ENCODE measurements at places on chromosomes 6 and 20.

DNA sequence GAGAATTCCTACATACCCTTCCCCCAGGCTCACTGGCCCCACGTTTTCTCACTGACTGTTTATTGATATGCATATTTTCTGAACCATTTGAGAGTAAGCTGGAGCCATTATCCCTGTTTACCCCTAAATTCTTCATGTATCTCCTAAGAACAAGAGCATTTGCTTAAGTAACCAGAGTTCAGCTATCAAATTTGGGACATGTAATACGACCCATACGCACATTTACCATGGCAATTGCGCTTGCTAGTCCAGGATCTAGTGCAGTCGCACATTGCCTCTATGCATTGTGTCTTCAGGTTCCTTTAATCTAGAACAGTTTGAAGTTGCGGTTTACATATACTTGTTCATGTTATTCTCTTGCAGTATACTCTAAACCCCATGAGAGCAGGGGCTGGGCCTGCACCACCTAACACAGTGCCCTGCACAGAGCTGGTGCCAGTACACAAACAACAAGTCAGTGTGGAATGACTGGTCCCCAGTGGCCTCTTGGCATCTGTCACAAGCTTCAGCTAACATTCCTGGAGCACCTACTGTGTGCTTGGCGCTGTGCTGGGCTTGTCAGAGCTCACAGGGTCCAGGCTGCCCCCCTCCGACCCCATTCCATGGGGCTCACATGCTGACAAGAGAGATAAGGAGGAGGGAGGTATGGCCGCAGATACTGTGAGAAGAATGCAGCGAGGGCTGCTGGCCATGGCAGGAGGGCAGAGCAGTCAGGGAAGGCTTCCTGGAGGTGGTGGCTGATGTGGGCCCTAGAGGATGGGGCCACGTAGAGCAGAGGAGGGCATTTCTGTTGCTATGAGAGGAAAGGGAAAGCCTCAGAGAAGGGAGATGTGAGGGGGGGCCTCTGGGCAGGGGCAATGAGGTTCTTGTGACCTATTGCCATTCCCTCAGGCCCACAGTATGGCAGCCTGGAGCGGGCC lies 28.1 kb downstream of the SPDEF start:
- DNase-seq: no peak

GRCh38 chr6:111759331-111759835 lies 113.9 kb downstream of the FYN start:
- no peak for DNase-seq

DNA sequence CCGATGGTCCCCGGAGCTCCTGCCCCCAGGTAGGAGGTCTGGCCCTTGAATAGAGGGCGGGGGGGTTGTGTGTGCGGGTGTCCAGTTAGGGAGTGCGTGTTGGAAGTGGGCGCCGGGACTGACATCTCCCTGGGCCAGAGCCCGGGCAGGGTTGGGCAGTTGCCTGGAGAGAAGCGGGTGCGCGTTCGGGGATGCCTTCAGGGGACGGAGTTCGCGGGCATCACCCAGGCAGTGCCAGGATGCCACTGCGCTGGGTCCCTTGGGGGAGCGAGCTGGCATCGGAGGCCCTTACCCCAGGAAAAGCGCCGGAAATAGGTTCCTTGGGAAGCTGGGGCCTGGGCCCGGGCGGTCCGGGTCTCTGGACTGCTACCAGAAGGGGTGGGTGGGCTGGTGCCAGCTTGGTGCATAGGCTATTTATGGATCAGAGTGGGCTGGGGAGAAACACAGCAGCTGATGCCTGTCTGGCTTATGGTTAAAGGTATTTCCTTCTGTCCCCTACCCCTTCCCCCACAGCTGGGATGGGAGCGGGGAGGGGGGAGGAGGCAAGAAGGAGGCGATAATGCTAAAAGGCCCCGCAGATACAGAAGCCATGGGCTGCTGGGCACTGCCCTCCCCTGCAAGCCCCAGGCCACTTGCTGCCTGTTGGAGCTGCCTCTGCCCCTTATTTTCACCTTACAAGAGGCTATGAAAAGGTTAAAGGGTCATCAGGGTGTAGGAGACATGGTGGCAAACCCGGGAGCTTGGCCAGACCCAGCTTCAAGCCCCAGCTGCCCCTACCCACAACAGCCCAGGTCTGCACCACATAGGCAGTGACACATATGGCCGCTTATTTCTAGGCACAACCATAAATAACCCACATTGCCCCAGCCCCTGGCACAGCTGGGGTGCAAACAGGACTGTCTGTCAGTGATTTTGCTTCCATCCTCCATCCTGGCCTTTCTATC lies 638 bp downstream of the PACSIN1 start:
- peak; percentile 42 for DNase-seq

DNA sequence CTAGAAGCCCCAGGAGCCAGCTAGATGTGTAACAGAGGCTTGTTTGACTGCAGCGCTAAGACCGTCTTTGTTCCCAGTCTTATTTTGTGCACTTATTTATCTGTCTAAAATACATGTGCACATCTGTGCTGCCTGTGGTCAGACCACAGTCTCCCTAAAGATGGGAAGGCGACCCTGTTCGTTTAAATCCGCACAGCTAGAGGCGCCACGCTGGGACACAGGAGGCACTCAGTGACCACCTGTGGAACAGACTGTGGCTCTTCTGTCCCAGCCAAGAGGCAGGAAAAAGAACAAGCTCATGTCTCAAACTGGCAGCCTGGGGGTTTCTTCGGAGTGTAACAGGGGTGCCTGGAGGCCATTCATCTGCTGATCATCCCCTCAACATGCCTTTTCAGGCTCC lies 66.8 kb downstream of the CPNE5 start:
- no peak for DNase-seq

DNA sequence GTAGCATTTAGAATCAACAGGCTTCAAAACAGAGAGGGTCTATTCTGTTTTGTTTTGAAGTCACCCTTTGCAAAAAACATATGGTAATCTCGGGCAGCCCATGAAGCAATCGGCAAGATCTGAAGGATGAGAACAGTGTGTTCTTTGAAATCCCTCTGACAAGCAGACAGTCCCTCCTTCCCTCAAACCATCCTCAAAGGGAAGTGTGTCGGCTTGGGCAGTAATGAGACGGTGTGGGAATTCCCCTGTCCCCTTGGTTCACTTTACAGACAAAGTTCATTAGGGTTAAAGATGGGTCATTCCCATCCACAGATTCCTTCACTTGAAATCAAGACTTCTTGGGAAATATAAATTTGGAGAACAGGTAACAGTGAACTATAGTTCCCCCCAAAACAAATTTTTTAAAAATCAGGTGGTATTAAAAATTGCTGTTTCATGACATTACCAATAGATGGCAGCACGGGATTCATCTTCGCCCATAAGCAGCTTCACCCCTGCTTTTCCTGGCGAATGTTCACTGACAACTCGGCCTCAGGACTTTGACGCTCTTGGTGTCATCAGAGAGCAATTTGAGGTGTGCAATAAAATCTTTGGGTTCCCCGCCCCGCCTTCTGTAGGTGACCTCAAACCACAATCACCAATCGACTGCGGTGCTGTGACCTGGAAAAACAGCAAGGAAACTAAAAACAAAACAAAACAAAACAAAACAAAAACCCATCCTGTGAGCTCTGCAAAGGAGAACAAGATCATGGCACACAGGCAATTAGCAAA lies 159.3 kb upstream of the TNFAIP3 start:
- DNase-seq: peak; percentile 49

DNA sequence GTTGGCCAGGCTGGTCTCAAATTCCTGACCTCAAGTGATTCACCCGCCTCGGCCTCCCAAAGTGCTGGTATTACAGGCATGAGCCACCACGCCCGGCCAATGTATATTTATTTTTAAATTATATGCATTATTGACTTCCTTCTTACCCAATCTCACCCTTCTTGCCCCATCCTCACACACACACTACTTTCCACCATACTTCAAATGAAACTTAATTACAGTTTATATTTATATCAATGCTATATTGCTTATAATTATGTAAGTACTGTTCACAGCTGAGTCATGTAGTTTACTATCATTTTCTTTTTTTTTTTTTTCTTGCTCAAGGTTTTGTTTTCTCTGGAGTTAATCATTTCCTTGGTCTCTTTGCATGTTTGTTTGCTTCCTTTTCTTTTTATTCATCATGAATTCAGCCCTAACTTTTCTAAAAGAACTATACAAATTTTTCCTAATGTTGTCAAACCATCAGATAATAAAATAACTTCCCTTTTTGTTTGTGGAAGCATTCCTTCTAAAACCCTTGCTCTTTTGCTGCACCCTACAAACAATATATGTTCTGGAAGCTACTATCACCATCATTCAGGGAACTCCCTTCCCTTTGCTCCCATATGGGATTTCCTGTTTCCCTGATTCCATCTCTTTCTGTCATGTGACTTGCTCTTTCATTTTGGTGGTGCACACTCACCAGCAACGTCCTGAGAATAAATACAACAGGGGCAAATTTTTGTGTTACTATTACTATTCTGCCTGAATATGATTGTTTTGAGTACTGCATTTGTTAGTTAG lies 201.7 kb upstream of the SASH1 start:
- no peak for DNase-seq

- DNase-seq: no peak
Observed at GRCh38 chr6:24568683-24569082, 73.9 kb downstream of the ALDH5A1 start.

- DNase-seq: no peak
Observed at GRCh38 chr20:35621560-35621946, 5.9 kb downstream of the SPAG4 start.

DNA sequence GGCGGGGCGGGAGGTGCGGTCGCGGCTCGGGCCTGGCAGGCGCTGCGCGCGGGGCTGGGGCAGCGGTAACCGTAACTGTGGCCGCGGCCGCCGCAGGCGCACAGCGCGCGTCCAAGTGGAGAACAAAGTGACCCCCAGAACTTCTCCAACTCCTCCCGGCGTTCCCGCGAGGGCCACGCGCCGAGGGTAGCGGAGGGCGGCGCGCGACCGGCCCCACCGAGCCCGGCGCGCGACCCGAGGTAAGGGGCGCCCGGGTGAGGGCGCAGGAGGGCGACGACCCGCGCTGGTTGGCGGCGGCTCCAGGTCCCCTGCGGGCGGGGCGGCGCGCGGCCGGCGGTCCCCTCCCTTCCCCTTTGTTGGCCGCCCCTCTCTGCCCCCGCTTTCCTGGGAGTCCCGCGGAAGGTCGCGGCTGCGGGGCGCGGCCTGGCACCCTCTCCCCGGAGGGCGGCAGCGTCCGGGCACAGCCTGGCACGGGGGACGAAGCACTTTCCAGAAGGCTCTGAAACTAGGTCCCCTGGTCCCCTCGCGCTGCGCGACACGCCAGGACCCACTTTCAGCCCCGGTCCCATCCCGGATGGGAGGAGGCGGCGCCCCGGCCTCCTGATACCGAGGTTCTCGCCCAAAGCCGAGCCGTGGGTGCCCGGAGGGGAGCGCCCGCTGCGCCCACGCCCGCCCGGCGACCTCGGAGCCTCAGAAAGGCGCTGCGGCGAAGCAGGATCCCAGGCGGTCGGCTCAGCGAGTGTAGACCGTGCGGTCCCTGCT lies at the start of gene TIAM2:
TSS of gene TIAM2 (plus strand) at position 62 of the 762 bp plus-strand sequence. CDS start 133,909 bp downstream, outside the sequence.
- DNase-seq: no peak

DNA sequence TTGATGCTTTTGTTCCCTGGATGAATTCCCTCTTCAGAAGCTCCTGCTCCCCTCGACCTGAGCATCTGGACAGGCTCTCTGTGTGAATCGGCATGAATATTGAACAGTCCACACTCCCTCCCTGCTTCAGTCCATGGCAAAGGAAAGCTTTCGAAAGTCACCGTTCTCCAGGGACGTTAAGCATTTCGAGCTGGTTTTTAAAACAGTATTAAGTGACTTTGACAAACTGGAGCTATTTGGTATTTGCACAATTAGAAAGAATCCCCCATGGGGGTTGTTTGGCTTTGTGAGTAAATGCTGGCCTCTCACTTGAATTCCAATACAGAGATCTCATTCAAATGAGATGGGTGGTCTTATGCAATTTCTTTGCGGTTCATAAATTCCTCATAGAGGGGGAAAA lies 85.3 kb upstream of the TIAM2 start:
- no peak for DNase-seq

DNA sequence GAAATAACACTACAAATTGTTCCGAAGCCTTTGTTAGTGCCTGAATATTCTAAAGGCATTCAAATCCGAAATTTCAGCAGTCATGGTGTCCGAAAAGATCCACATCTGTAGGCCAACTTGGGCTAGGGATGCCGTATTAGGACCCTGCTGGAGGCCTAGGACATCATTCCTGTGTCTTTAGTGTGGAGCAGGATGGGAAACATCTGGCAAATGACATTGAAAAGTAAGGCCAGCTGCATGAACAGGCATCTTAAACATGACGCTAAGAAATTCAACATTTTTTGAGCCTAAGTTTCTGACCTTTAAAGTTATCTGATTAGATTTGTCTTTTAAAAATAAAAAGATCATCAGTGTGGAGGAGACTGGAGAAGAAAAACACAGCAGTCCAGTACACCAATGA lies 91.3 kb downstream of the MYLK4 start:
- DNase-seq: no peak

GRCh38 chr6:20204512-20204894 lies 7.8 kb downstream of the MBOAT1 start:
- DNase-seq: no peak

GRCh38 chr20:60224914-60225313 lies 266.7 kb downstream of the CDH26 start:
- DNase-seq: peak; percentile 12

- DNase-seq: no peak
Observed at GRCh38 chr20:57967364-57967763, 257.5 kb upstream of the PMEPA1 start.

GRCh38 chr6:14428269-14428668 lies 310.7 kb downstream of the CD83 start:
- DNase-seq: no peak

DNA sequence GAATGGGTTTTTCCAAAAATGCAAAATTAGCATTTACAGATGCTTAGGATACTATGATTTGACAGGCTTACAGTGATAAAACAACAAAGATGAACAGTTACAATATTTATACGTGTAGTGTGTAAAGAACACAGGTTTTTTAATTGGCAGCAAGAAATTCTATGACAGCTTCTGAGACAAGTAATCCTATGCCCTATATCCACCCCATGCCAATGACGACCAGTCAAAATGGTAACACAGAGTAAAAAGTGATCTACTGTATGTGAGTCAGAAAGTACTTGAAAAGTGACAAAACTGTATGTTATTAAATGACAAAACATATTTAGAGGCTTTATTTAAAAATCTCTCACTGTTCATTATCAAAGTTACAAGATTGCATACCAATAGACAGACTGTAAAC lies 99.5 kb downstream of the PRDM1 start:
- no peak for DNase-seq

DNA sequence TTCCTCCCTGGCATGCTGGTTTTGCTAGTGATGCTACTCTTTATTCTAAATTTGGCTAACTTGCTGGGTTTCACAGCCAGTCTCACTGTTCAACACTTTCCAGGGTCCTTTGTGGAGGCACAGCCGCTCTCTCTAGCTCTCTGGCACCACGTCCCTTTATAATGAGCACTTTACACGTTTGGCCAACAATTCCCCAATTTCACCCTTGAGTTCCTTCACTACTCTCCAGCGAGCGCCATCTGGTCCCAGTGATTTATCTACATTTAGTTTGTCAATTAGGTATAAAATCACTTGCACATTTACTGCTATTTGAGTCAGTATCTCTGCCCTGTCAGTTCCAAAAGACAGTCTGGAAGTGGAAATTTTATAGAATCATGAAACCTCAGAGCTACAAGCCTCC lies 241.9 kb upstream of the MOCS1 start:
- no peak for DNase-seq
